ENCODE measurements at places on chromosomes 1 and 21.

GRCh38 chr21:37294679-37295078, 27.5 kb upstream of the VPS26C start:
- DNase-seq: no peak

DNA sequence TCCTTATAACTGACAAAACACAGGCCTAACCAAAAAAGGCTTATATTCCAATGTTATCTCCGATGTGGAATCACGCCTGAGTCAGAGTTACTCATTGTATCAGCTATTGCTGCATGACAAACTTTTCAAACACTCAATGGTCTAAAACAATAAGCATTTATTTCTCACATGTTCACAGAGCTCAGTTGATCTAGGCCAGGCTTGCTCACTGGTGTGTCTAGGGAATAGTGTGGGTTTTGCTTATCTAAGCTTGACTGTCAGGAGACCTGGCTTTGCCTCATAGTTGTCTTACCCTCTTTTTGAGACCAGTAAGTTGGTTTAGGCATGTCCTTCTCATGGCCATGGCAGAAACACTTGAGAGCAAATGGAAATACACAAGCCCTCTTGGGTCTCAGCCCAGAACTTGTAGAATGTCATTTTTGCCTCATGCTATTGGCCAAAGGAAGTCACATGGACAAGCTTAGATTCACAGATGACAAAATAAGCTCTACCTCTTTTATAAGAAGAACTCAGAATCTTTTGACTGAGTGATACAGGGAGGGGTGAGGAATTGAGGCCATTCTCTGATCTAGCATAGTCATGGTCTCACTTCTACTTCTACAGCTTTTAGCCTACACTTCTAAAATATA, 130.8 kb downstream of the HMCN1 start:
- no peak for DNase-seq

DNA sequence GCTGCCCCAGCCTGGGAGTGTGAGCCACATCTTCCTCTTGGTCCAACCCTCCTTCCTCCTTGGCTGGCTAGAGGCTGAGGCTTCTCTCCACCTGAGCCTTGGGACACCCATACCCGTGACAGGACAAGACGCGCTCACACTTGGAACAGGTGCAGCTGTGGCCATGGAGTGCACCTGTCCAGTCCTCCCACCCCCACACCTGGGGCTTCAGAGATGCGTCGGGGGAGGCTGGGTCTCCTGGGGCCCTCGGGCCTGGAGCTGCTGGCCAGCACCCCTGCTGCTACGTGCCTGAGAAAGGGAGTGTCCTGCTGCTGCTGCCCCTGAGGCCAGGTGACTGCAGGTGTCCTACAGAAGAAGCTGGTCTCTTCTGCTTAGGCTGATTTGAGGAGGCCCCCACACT, 37.0 kb upstream of the TMEM52 start:
- DNase-seq: no peak

GRCh38 chr1:82218846-82219245, 418.1 kb downstream of the ADGRL2 start:
- no peak for DNase-seq

DNA sequence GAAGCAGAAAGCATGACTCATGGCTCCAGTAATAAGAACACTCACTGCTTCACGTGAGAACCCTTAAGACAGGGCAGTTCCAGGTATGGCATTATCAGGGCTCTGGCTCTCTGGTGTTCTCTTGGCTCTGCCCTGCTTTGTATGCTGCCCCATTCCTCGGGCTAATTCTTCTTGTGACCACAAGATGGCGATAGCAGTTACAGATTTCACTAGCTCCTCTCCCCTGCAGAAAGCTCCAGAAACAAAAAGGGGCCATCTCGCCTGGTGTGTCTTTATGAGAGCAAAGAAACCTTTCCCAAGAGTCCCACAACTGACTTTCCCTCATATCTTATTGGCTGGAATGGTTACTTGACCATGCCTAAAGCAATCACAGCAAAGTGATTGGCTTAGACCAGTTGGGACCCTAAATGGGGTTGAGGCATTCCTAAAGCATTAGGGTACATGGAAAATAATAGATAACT, 60.1 kb downstream of the F3 start:
- no peak for DNase-seq

DNA sequence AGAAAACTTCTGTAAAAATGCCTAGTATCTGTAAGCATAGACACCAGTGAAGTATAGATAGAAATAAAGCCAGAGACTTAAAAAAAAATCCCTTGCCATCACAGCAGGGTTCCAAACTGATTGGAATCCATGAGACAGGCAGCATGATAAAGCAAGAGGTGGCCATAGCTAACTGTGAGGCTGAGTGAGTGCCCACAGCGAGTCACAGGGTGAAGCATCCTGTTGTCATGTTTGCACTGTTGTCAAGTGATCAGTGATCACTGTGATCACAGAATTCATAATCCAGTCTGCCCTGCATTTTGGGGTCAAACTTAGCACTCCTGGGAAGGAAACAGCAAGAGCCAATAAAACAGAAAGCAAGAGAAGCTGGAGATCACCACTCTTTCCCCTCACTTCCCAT, 33.3 kb downstream of the LRRC8B start:
- no peak for DNase-seq

DNA sequence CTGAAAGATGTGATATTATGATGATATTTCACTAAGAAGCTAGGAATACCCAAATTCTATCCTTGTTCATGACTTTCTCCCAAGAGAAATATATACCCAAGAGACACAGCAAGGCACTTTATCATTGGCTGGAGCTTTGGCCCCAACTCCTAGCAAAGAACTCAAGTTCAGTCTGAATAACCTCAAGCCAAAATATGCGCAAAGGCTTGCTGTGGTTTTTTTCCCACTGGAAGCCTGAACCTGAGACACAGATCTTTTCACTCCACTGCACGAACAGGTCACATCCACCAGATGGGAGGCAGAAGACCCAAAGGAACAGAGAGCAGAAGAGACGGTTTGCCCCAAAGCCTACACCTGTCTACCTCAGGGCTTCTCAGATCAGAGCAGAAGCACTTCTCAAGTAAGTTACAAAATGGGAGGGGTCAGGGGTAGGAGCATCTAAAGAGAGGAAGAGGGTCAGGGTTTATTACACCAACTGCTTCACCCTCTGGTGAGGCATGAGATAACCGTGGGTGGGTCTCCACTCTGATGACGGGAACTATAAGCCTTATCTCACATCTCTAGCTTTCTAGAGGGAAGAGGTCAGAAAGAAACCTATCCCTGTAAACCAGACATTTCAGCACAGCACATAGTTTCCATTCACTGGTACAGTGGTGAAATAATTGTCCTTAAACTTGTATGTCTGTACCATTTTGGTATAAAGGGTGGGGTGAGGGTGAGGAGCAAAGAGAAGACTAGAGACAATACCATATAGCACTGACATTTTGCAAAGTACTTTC, 17.1 kb upstream of the CDC42BPA start:
- no peak for DNase-seq
